ENCODE measurements at places on chromosomes 1 and 21.

GRCh38 chr1:153941826-153942725, 4.4 kb downstream of the DENND4B start:
- no peak for DNase-seq

GRCh38 chr1:242017580-242018233, 18.8 kb upstream of the MAP1LC3C start:
- no peak for DNase-seq

DNA sequence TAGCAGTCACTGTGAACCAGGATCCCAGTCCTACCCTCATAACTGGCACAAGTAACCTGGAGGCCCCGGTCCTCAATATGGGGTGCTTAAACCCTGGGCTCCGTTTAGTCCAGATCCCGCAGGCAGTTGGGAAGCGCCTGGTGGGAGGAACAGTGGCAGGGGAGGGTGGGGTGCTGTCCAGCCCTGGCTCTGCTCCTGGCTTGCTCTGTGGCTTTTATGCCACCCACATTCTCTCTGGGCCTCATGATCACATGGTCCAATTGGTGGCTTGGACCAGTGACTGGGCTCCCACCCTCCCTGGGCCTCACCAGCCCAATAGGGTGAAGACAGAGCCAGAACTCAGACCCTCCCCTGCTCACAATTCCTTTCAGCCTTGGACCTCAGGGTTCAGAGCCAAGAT, 2.9 kb downstream of the CD164L2 start:
- no peak for DNase-seq

- no peak for DNase-seq
These were observed 36.4 kb downstream of the EPHA2 start for GRCh38 chr1:16119504-16119903.

DNA sequence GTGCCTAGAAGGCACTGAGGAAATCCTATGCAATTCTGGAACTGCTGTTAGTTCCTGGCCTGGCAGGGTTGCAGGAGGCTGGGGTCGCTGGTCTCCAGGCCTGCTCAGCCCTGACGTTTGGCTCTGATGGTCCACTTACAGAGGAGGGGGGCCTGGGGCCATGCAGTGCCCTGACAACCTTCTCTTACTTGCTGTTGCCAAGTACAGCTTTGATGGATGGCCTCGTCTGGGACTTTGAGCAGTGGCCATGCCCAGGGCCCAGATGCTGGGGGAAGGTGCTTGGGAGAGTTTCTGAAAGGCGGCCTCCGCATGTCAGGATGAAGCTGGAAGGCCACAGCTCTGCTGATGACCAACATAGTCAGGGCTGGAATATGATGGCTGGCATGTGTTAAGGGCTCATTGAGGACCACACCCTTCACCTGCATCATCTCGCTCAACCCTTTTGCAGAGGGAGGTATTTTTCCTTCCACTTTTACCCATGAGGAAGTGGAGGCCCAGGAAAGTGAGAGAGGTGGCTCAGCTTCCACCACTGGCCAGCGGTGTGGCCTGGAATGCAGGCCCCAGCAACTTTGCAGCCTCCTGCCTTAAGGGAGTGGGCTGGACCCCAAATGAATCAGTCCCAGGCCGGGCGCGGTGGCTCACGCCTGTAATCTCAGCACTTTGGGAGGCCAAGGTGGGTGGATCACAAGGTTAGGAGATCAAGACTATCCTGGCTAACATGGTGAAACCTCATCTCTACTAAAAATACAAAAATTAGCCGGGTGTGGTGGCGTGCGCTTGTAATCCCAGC, 34.7 kb upstream of the LRRC3 start:
- DNase-seq, result no peak

- no peak for DNase-seq
These were observed 55.0 kb upstream of the PAX7 start for GRCh38 chr1:18575620-18576019.
